NCI-H524 (cell line): ENCODE measurements at places on chromosomes 7 and 10.
A peak's percentile ranks its signal among the peaks of the same experiment; 100 is the strongest.

GRCh38 chr7:98398567-98399372, 2.1 kb downstream of the BAIAP2L1 start:
- DNase-seq, result no peak

- no peak for DNase-seq
These were observed 280.5 kb upstream of the PPP2R2D start for GRCh38 chr10:131620314-131620713.

GRCh38 chr10:12797471-12798262, 203.8 kb downstream of the CCDC3 start:
- no peak for DNase-seq

GRCh38 chr7:117111535-117111934, 158.2 kb downstream of the ST7 start:
- DNase-seq, result no peak

DNA sequence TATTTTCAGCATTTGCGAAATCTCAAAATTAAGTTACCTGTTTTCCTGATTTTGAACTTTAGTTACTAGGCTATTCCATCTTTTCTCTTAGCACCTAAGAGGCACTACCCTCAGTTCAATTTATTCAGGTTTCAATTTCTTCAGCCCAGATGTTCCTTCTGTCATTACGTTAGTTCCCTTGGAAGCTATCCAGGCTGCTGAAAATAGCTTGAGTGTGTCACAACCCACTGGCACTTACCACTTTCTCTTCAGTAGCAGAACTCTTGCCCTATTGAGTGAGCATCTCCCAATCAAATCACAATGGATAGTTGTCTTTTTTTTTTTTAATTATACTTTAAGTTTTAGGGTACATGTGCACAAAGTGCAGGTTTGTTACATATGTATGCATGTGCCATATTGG, 332.7 kb upstream of the LRGUK start:
- peak; percentile 33 for DNase-seq

DNA sequence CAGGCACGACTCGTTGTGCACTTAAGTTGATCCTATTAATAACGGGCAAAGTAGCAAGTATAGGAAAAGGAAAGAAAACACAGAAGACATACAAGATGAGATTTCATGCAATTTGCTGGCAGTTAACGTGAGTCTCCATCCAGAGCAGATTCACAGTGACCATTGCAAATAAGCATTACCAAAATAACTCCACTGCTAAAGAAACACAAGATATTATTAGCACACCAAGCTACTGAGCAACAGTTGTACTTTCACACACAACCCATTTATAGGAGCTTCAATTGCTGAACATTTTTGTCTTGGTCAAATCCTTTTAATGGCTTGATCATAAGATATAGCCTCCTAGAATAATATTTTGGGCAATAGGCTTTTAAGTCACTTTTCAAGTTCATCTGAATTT, 187.7 kb upstream of the HGF start:
- no peak for DNase-seq

DNA sequence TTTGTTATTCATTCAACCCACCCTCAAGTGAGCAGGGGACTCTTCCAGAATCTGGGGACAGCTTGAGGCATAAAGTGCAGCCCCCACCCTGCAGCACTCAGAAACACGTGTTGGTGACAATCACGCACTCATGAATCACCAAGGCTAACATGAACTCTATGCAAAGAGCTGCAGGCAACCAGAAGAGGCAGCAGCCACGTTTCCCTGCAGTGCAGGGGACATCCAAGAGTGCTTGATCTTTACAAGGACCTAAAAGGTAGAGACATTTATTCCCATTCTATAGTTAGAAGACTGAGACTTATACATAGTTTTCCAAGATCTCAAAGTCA, 135.2 kb upstream of the GDF10 start:
- no peak for DNase-seq

DNA sequence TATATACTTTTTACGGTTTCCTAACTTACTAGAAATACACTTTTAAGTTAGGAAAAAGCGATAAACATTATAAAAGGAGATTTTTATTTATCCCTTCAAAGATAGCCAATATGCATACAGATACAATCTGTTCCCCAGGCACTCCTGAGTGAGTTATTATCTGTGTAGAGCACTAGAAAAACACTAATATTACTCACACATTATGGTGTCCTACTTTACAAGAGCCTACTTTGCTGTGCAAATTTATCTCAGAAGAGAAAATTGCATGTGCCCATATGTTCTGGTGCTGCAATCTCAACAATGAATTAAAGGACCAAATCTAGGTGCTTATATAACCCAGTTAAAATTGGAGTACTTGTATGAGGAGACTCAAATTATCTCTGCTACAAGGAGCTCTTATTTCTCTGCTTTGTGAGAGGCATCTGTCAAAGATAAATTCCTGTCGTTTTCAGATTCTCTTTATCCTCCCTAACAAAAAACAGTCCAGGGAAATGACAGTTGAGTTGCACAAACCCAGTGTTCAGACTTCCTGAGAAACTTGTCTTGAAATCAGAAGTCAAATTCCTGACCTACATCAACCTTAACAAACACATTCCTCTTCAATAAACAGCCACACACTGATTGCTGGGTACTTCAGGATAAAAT, 28.9 kb downstream of the CPA1 start:
- peak; percentile 81 for DNase-seq

- no peak for DNase-seq
These were observed 37.3 kb downstream of the DNAH11 start for GRCh38 chr7:21580073-21580521.

DNA sequence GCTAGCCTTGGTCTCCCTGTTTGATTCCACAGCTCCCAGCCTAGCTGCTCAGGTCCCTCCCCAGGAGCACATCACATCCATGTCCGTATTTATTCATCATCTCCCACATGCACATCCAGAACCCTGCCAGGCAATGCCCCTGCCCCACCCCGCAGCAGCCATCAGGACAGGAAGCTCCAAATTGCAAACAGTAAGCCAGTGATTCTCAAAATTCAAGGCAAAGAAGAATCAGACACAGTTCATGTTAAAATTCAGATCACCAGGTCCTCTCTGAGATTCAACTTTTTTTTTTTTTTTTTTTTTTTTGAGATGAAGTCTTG, 17.7 kb downstream of the LRRC20 start:
- no peak for DNase-seq

- DNase-seq, result no peak
These were observed 11.8 kb upstream of the INSIG1 start for GRCh38 chr7:155285833-155286232.

DNA sequence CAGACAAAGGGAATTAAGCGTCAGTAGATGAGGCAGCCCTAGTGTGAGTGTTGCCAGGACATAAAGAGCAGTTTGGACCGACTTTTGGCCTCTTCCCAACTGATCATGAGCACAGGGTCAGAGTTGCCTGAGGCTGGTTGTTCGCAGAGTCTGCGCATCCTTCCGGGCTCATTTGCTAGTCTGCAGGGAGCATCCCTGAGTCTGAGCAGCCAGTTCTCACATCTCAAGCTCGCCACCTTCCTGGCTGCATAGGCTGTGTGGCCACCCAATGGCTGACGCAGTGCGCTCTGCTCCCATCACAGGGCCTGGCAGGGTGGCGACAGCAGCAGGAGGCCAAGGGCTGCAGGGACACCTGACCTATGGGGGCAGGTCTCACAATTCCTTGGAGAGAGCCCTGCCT, 5.0 kb downstream of the GAD2 start:
- DNase-seq, result no peak

DNA sequence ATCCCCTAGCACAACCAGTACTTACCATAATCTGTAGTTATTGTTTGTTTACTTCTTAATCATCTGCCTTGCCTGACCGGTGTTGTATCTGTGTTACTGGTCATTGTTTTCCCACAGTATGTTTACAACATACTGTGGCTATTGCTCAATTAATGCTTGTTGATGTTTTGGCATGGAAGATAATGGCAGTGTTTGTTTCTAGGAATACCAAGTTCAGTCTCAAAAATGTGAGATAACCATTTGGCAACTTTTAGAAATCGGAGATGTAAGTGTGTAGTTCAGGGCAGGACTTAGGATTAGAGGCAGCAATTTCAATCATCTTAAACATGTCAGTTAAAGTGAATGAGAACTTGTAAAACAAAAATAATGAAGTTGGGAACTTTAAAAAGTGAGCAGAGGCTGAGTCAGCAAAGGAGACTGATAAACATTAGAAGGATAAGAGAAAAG, 8.2 kb downstream of the MINDY3 start:
- DNase-seq, result no peak

GRCh38 chr10:1324903-1325302, 268.7 kb downstream of the WDR37 start:
- DNase-seq, result no peak

- DNase-seq, result no peak
These were observed 100.6 kb upstream of the CDK1 start for GRCh38 chr10:60677531-60678129.

- no peak for DNase-seq
These were observed 59.0 kb upstream of the HABP2 start for GRCh38 chr10:113493882-113494301.

GRCh38 chr10:113080061-113080924, 130.2 kb downstream of the TCF7L2 start:
- no peak for DNase-seq

DNA sequence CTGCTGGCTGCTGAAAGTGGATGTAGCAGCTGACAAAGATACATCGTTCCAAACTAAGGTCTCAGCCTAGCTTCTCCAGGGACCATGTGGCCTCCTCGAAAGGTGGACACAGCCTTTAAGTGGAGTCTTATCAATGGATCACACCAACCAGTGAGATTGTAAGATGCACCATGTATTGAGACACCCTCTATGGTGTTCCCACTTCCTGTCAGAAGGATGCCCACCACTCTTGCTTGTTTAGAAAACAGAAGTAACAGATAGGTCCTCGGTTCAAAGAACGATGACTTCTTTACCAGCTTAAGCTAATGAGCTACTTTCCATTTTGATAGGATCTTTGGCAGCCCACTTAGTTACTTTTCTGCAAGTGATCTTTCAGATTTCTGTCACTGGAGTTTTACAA, 34.3 kb downstream of the SLC25A13 start:
- no peak for DNase-seq

DNA sequence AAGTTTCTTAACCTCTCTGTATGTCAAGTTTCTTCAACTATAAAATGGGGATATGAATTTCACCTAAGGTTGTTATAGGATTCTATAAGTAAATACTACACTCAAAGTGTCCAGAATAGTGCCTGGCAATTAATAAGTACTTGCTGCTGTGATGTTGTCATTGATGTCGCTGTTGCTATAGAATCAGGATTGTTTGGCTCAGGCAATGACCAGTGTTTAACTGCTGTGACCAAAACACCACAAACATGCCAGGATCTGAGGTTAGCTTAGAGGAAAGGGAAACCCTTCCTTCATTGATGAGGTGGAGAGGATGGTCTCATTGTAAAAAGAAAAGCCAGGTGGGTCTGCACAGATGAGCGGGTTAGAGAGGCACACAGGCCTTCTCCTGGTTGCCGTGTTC, 223.1 kb upstream of the INHBA start:
- no peak for DNase-seq
